ENCODE measurements at places on chromosomes 6 and 20. TPM values are rescaled to one million over a fixed set of nuclear protein-coding genes. Genes with fewer than 3 reads are reported as not detected.

The SLC17A3 gene
- not detected for total RNA-seq

The CAGE1 gene
- not detected for total RNA-seq

The PPP2R5D gene
- 34.7 TPM for total RNA-seq

DNA sequence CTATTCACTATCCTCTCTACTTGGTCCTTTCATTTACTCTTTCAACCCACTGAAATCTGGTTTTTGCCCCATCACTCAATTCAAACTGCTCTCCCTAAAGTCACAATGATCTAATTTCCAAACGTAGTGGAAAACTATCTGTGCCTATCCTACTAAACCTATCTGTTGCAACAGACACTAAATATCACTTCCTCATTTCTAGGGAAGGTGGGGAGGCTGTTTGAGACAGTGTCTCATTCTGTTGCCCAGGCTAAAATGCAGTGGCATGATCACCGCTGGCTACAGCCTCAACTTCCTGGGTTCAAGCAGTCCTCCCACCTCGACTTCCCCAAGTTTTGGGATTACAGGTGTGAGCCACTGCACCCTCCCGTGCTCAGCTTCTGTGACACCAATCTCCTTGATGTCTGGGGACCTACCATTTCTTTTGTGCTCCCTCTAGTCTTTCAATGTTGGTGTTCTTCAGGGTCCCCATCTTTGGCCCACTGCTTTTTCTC lies 8.8 kb downstream of the RANBP9 start:
- no peak for DNase-seq

DNA sequence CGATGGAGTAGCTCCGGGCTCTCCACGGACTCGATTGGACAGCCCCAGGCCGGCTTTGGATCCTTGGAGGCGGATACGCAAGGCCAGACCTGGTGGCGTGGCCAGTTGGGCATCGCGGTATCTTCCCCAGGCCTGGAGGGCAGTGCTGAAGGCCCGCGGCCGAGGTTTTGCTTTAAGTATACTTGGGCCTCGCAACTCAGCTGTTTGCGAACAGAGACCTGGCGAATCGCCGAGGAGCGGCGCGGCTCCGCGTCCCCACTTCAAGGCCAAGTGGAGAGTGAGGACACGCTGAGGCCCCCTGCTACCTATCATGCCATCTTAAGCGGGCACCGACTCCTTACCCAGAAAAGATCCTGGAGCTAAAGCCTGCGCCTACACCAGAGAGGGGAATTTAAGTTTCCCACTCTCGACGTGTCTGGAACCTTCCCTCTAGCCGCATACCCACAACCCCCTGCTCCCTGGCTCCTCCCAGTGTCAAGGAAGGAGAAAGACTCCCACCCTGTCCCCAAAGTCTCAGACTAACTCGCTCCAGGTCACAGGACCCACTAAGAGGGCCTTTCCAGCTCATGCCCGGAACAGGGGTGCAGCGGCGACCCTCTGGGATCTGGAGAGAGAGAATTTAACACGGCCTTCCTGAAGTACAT lies 4.1 kb downstream of the LINC00237 start:
- DNase-seq = no peak

- no peak for DNase-seq
These were observed 313.7 kb upstream of the TBX18 start for GRCh38 chr6:85078058-85078457.

GRCh38 chr6:22583927-22584326 lies 14.6 kb downstream of the HDGFL1 start:
- no peak for DNase-seq

- no peak for DNase-seq
These were observed 26.2 kb downstream of the E2F3 start for GRCh38 chr6:20427856-20428255.

Data from breast epithelium (tissue), 4 donors.